ENCODE measurements at places on chromosomes 11 and 22. TPM values are rescaled to one million over a fixed set of nuclear protein-coding genes. Genes with fewer than 3 reads are reported as not detected.
A peak's percentile ranks its signal among the peaks of the same experiment; 100 is the strongest.

DNA sequence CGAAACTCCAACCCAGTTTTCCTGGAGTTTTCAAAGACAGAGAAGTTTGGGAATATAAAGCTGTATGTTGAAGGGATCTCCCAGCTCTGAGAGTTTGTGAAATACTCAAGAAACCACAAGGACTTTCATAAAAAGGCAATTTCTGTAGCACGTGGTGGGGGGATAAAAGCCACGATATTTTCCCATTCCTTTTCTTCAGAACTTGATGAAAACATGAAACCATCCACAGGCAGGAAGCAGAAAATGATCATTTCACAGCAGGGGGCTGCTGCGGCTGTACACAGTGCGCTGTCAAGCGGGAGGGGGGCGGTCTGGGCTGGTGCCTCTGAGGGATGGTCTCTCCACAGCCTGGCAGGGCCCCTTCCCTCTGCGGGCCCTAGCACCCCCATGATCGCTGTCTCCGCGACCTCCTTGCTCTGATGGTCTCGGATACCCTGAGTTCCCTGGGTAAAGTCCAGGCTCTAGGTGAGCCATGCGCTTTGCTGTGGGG, 423.2 kb downstream of the MN1 start:
- no peak for DNase-seq
- no peak overlapping the region for H3K4me3 ChIP-seq
- H3K36me3 ChIP-seq, result no peaks in the 10 kb centered on the region
- no peak overlapping the region for H3K27ac ChIP-seq
- H3K27me3 ChIP-seq, result peaks cover 4% of the 10 kb centered on the region
- H3K4me1 ChIP-seq, result no peaks in the 10 kb centered on the region

Gene VWCE
- 0.65 TPM for total RNA-seq

GRCh38 chr11:109424901-109425300, 2.9 kb downstream of the C11orf87 start:
- H3K36me3 ChIP-seq, result no peaks in the 10 kb centered on the region
- H3K27ac ChIP-seq, result no peak overlapping the region
- no peak for DNase-seq
- H3K27me3 ChIP-seq, result peaks cover 15% of the 10 kb centered on the region
- no peaks in the 10 kb centered on the region for H3K4me1 ChIP-seq

DNA sequence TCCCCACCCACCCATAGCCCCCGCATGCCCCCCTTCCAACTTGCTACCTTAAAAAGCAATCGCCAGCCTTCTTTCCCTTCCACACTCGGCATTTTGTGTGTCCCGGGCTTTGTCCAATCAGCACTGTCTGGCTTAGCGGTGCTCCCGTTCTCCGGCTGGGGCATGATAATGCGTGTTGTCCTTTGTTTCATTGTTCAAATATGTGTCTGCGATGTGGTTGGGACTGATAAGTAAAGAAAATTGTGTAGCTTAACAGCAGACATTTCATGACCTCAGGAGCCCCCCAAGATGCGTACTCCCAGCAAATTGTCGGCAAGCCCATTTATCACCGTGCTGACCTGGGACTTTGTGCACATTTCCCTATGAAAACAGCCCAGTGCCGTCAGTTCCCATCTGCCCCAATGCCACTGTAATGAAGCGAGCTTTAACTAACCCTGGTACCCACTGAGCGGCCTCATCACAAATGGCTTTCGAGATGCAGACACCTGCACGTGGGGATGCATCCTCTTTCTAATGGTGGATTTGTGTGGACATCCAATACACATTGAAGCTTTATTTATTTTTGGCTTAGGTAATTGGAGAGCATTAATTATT, 167.0 kb upstream of the E2F8 start:
- DNase-seq, result no peak
- peaks cover 60% of the 10 kb centered on the region for H3K27me3 ChIP-seq
- no peak overlapping the region for H3K4me3 ChIP-seq
- peaks cover 2% of the 10 kb centered on the region for H3K4me1 ChIP-seq
- no peak overlapping the region for H3K27ac ChIP-seq
- peaks cover 2% of the 10 kb centered on the region for H3K36me3 ChIP-seq

Gene TMEM126B
- total RNA-seq, result 24.5 TPM

- no peaks in the 10 kb centered on the region for H3K4me1 ChIP-seq
- DNase-seq, result no peak
- peaks cover 7% of the 10 kb centered on the region for H3K36me3 ChIP-seq
Measured at GRCh38 chr22:22076361-22076760, 93.8 kb upstream of the TOP3B start.

Gene PDGFD
- 0.10 TPM for total RNA-seq

GRCh38 chr11:65366340-65366773, 11.8 kb downstream of the TIGD3 start:
- H3K4me3 ChIP-seq, result no peak overlapping the region
- H3K27me3 ChIP-seq, result no peaks in the 10 kb centered on the region
- no peak for DNase-seq
- no peaks in the 10 kb centered on the region for H3K36me3 ChIP-seq
- peaks cover 2% of the 10 kb centered on the region for H3K4me1 ChIP-seq
- H3K27ac ChIP-seq, result peak overlapping the region; percentile 27

- H3K27me3 ChIP-seq, result no peaks in the 10 kb centered on the region
- no peak overlapping the region for H3K27ac ChIP-seq
- H3K4me3 ChIP-seq, result no peak overlapping the region
Measured at GRCh38 chr11:2168286-2169004, 3.2 kb downstream of the TH start.

- DNase-seq, result no peak
- no peak overlapping the region for H3K27ac ChIP-seq
- no peak overlapping the region for H3K4me3 ChIP-seq
- H3K27me3 ChIP-seq, result peaks cover 22% of the 10 kb centered on the region
Measured at GRCh38 chr11:116164843-116165242, 607.9 kb downstream of the BUD13 start.

Gene LUZP2
- not detected for total RNA-seq

DNA sequence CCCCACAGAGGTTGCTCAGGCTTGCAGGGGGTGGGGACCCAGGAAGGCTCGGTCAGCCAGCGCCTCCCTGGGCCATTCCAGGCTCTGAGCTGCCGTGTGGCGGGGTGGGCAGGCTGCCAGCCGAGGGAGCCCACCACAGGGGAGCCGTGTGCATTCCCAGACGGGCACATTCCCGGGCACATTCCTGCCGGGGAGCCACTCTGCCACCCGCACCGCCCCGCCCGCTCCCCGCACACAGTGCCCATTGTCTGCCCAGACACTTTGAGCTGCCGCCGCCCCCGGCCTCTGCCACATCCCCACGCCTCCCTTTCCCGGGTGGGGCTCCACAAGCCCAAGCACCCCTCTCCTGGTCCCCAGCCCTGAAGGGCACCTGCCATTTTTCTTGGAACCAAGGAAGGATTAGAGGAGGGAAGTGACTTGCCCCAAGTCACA, 27.4 kb downstream of the RPL3 start:
- H3K4me3 ChIP-seq, result no peak overlapping the region
- no peaks in the 10 kb centered on the region for H3K36me3 ChIP-seq
- H3K4me1 ChIP-seq, result no peaks in the 10 kb centered on the region
- H3K27ac ChIP-seq, result no peak overlapping the region
- no peak for DNase-seq

DNA sequence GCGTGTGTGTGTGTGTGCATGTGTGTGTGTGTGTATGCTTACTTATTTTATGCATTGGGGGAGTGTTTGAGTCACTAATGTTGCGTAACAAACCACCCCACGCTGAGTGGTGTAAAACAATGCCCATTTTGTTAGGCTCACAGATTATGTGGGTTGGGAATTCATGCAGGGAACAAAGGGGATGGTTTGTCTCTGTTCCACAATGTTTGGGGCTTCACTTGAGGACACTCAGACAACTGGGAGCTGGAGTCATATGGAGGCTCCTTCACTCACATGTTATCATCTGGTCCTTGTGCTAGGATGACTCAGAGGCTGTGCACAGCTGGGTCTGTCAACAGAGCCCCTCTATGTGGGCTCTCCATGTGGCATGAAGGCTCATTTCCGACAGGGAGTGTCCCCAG, 51.3 kb upstream of the LARGE1 start:
- H3K36me3 ChIP-seq, result no peaks in the 10 kb centered on the region
- no peak overlapping the region for H3K4me3 ChIP-seq
- no peak overlapping the region for H3K27ac ChIP-seq
- peaks cover 20% of the 10 kb centered on the region for H3K27me3 ChIP-seq
- H3K4me1 ChIP-seq, result no peaks in the 10 kb centered on the region

Gene APOA5
- not detected for total RNA-seq

- peaks cover 30% of the 10 kb centered on the region for H3K27me3 ChIP-seq
- no peak for DNase-seq
- H3K4me3 ChIP-seq, result no peak overlapping the region
- H3K4me1 ChIP-seq, result no peaks in the 10 kb centered on the region
Measured at GRCh38 chr22:45064313-45065278, 54.8 kb upstream of the PHF21B start.

- peak overlapping the region; percentile 86 for H3K4me3 ChIP-seq
- no peak for DNase-seq
- no peaks in the 10 kb centered on the region for H3K27me3 ChIP-seq
- H3K4me1 ChIP-seq, result peaks cover 63% of the 10 kb centered on the region
- peak overlapping the region; percentile 98 for H3K27ac ChIP-seq
Measured at GRCh38 chr11:64868904-64869570, 9.4 kb downstream of the EHD1 start.

- no peak for DNase-seq
- H3K27ac ChIP-seq, result no peak overlapping the region
- no peak overlapping the region for H3K4me3 ChIP-seq
- H3K36me3 ChIP-seq, result peaks cover 5% of the 10 kb centered on the region
- peaks cover 14% of the 10 kb centered on the region for H3K4me1 ChIP-seq
Measured at GRCh38 chr11:14503023-14503422, 3.4 kb upstream of the COPB1 start.

Gene ANKK1
- 2.0 TPM for total RNA-seq

- no peak for DNase-seq
- no peaks in the 10 kb centered on the region for H3K36me3 ChIP-seq
- no peaks in the 10 kb centered on the region for H3K4me1 ChIP-seq
- peaks cover 16% of the 10 kb centered on the region for H3K27me3 ChIP-seq
- no peak overlapping the region for H3K27ac ChIP-seq
Measured at GRCh38 chr22:48182031-48182430, 1419.6 kb downstream of the TBC1D22A start.

- peak overlapping the region; percentile 94 for H3K27ac ChIP-seq
- H3K4me1 ChIP-seq, result peaks cover 44% of the 10 kb centered on the region
- peak overlapping the region; percentile 88 for H3K4me3 ChIP-seq
- no peaks in the 10 kb centered on the region for H3K27me3 ChIP-seq
Measured at GRCh38 chr11:67356864-67357561, 3.7 kb upstream of the POLD4 start.

Gene KRTAP5-10
- not detected for total RNA-seq

DNA sequence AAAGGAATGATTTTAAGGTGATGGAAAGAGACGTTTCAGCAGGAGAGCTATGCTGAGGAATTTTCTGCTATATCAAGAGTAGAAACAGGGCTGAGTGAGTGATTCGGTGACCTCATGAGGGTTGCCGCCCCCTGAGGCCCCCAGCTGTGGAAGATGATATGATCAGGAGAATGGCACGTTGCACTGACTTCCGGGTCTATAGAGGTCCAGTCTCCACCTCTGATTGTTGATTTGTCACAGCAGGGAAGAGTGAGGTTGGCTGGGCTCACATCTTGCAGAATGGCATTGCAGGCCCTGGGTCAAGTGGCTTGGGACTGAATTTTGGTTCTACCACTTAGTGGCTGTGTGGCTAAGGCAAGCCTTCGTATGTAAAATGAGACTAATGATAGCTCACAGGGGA, 205.1 kb downstream of the SNX19 start:
- no peaks in the 10 kb centered on the region for H3K36me3 ChIP-seq
- no peaks in the 10 kb centered on the region for H3K4me1 ChIP-seq
- DNase-seq, result no peak

GRCh38 chr11:133842730-133843129, 2.6 kb downstream of the SPATA19 start:
- H3K27ac ChIP-seq, result no peak overlapping the region
- H3K4me1 ChIP-seq, result no peaks in the 10 kb centered on the region
- peaks cover 31% of the 10 kb centered on the region for H3K27me3 ChIP-seq
- H3K4me3 ChIP-seq, result no peak overlapping the region

DNA sequence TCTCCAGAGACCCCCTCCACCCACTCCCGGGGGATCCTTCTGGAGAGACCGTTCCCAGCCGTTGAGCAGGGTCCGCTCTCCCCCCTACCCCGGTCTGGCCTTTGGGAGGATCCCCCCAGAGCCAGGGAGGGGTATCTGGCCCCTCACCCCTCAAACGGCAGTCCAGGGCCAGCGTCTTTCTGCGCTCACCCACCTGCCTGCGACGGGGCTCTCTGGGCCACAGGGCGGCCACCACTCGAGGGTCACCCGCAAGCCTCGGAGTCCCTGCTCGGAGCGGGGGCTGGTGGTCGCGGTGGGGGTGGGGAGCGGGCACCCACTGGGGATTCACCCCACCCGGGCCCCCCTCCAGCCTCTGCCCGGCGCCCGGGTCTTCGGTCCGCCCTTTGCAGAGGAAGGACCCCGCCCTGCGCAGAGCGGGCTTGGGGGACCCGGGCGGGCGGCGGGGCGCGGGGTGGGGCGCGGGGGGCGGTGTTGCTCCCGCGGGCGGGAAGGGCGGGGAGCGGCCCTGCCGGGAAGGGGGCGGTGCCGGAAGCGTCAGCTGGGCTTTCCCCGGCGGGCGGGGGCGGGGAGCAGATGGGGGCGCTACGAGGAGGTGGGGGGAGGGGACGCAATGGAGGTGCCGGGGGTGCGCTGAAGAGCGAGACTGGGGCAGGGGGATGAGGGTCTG, 16.6 kb downstream of the CRELD2 start:
- peak; percentile 89 for DNase-seq
- H3K4me3 ChIP-seq, result peak overlapping the region; percentile 71
- peaks cover 19% of the 10 kb centered on the region for H3K4me1 ChIP-seq
- no peak overlapping the region for H3K27ac ChIP-seq
- H3K27me3 ChIP-seq, result no peaks in the 10 kb centered on the region

DNA sequence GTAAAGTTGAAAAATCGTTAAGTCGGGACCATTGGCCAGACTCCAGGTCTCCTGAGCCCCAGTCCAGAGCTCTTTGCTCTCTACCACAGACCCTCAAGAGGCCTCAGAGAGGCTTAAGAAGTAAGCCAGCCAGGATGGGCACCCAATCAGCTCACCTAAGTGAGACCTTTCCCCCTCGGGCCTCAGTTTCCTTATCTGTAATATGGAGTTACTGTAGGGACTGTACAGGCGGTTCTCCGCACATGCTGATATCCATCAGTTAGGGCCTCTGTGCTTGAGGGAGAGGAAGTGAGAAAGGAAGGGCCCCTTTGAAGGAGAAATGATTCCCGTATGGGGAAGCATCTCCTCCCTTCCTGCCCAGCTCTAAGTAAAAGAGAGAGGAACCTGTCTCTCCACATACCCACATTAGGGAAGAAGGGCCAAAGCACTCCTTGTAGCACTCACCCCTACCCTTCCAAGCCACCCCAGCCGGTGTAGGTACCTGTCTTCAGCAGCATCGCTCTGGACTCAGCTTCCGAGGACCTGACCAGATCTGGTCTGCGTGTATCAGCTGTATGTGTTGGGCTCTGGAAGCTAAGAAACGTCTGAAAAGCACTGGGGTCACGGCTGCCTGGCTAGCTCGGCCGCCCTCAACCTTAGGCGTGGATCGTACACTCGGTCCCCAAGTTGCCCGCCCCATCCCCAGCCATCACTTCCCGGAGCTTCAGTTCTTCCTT, 653 bp downstream of the NAGA start:
- H3K27ac ChIP-seq, result peak overlapping the region; percentile 88
- H3K4me1 ChIP-seq, result peaks cover 30% of the 10 kb centered on the region
- H3K4me3 ChIP-seq, result peak overlapping the region; percentile 94
- no peak for DNase-seq
- no peaks in the 10 kb centered on the region for H3K27me3 ChIP-seq

- H3K4me3 ChIP-seq, result peak overlapping the region; percentile 91
- H3K27me3 ChIP-seq, result no peaks in the 10 kb centered on the region
- peak overlapping the region; percentile 93 for H3K27ac ChIP-seq
- peaks cover 34% of the 10 kb centered on the region for H3K4me1 ChIP-seq
- no peaks in the 10 kb centered on the region for H3K36me3 ChIP-seq
Measured at GRCh38 chr11:76236092-76236999, 30.0 kb upstream of the WNT11 start.

Gene SLC22A6
- not detected for total RNA-seq

Gene MUC6
- not detected for total RNA-seq

Gene ACCS
- total RNA-seq, result 22.2 TPM
